ENCODE measurements at places on chromosomes 11 and 22.

GRCh38 chr22:50460938-50461337 lies 13.9 kb downstream of the SBF1 start:
- no peak for DNase-seq

GRCh38 chr11:100635194-100635593 lies 51.9 kb upstream of the ARHGAP42 start:
- no peak for DNase-seq

- no peak for DNase-seq
These were observed 96.9 kb upstream of the LARGE1 start for GRCh38 chr22:34017205-34017604.

DNA sequence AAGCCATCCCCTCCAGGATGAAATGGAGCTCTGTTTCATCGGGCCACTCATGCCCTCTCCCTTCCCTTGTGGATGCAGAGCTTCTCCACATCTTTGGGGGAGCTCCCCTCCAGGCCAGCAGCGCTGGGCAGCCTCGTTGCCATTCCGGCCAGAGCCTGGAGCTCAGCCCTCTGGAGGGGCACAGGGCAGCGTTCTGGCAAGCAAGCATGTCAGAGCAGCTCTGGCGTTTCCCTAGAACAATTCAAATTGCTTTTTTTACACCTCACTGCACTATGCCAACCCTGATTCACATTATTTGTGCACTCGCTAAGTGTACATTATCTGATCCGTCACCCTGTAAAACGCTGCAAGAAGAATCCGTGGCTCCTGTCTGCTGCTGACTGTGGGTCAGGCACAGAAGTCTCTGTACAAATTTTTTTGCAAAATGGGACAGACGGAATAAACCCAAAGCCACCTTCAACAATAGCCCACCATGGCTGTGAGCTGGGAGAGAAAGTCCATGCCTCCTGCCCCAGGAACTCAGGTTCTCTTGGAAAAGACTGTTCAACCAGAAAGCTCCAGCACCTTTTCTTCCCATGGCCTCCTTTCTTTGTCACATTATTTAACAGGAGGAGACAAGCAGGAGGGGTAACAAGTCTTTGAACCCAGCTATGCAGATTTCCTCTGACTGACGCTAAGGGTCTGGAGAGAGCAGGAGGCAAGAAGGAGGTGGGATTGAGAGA lies 139.5 kb upstream of the CADM1 start:
- DNase-seq, result no peak

- DNase-seq, result no peak
These were observed 21.2 kb upstream of the CD5 start for GRCh38 chr11:61080986-61081590.

Data from stimulated activated CD4-positive, alpha-beta T cell treated with anti-CD3 and anti-CD28 coated beads, Interleukin-15, amount 100 ng/mL, for 1 hour (primary cell).